ENCODE measurements at places on chromosomes 12 and 14. TPM values are rescaled to one million over a fixed set of nuclear protein-coding genes. Genes with fewer than 3 reads are reported as not detected.
A peak's percentile ranks its signal among the peaks of the same experiment; 100 is the strongest.

GRCh38 chr12:117671734-117672133 is 297.1 kb downstream of the KSR2 start:
- DNase-seq, result peak; percentile 78

DNA sequence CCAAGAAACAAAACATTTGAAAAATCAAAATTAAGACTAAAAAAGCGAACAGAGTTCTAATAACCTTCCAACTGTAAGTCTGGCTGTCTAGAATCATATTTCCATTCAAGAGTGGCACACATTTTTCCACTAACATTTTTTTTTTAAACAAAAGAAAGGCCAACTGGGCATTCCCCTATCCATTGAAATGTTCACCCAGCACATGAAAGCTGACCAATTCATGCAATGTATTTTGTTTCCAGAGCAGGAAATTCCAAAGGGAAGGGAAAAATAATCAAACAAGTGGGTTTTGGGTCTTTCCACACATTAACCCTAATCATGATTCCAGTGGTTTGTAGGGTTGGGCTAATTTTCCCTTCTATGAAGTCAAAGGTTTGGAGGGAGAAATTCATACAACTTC is 206.5 kb downstream of the CALM1 start:
- peak; percentile 64 for DNase-seq

DNA sequence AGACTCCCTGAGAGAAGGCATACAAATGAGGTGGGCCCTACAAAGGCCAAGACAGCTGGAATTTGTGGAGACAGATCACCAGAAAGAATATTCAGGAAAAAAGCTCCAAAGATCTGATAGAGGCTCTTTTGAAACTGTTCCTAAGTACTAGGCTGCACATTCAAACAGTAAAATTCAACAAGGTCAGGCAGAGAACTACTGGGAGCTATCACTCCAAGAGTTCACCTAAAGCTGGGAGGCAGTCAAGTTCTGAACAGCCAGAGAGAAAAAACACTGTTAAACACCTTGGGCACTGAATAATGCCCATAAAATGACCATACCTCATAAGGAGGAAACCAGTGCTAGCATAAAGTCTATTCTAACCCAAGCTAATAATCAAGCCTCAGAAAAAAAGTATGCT is 28.6 kb downstream of the MED13L start:
- DNase-seq, result no peak

GRCh38 chr12:71524626-71525025 is 85.0 kb downstream of the LGR5 start:
- no peak for DNase-seq

DNA sequence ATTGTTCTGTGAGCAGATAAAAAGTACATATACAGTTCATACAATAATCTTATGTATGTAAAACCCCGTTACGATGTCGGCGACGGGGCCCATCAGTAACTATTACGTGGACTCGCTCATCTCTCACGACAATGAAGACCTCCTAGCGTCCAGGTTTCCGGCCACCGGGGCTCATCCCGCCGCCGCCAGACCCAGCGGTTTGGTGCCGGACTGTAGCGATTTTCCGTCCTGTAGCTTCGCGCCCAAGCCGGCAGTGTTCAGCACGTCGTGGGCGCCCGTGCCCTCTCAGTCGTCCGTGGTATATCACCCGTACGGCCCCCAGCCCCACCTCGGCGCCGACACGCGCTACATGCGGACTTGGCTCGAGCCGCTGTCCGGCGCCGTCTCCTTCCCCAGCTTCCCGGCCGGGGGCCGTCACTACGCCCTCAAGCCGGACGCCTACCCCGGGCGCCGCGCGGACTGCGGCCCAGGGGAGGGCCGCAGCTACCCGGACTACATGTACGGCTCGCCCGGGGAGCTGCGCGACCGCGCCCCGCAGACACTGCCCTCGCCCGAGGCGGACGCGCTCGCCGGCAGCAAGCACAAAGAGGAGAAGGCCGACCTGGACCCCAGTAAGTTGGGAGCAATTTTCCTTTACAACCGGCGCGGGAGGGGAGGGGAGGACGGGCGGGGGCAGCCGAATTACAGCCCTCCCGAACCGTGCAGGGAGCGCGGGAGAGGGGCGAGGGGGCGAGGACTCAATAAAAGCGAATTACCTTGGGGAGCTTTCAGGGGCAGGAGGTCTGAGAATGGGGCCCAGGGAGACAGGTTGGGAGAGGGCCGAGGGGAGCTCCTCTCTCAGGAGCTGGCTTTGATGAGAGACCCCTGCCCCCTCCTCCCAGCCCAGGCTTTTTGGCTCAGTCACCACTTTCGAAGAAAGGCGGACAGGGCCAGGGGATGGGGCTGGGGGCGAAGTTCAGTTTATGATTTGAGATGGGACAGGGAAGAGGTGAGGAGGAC is at the start of gene HOXC9:
Gene HOXC9 (plus strand): TSS at position 46 of the 999 bp plus-strand sequence. CDS start 28 bp downstream, at position 74.
- no peak for DNase-seq

DNA sequence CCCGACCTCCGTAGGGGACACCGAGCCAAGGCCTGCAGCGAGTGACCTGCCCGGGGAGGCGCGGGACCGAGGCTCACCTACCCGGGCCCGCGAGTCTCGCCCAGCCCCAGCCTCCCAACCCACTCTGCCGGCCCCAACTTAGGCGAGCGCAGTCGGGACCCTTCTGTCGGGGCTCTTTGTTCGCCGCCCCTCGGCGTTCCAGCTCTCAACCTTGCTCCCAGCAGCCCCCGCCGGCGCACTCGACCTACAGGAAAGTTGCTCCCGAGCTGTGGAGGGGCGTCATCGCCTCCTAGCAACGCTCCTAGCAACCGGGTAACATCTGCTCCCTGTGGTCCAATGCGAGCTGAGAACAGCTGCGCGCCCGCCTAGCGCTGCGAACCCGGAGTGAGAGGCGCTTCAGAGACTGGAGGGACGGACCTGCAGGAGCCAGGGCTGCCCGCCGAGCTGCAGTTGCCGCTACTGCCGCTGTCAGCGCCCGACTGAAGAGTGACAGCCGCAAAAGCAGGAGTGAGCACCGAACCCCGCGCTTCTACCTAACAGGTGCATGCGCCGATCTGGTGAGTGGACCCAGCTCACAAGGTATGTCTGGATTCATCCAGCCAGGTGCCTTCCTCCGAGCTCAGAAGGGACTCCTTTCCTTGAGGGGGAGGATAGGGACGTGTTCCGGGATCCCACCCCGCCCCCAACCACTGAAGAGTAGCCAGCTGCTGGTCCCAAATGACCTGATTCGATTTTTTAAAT is 355.0 kb downstream of the SNAPC1 start:
- peak; percentile 54 for DNase-seq

The CLBA1 gene
- total RNA-seq, result 4.6 TPM

The KRT75 gene
- total RNA-seq, result not detected

The CLEC7A gene
- total RNA-seq, result 0.47 TPM

The ERH gene
- total RNA-seq, result 124 TPM

All from dermis blood vessel endothelial cell (primary cell).